ENCODE measurements at places on chromosomes 7 and 10. TPM values are rescaled to one million over a fixed set of nuclear protein-coding genes. Genes with fewer than 3 reads are reported as not detected.

Gene RASA4B
- polyA plus RNA-seq, result 37.1 TPM

Gene CCDC186
- polyA plus RNA-seq, result 10.3 TPM

Gene METTL27
- polyA plus RNA-seq, result 1.5 TPM

Gene CALML5
- polyA plus RNA-seq, result 0.99 TPM

Gene ANKRD7
- polyA plus RNA-seq, result 0.45 TPM

DNA sequence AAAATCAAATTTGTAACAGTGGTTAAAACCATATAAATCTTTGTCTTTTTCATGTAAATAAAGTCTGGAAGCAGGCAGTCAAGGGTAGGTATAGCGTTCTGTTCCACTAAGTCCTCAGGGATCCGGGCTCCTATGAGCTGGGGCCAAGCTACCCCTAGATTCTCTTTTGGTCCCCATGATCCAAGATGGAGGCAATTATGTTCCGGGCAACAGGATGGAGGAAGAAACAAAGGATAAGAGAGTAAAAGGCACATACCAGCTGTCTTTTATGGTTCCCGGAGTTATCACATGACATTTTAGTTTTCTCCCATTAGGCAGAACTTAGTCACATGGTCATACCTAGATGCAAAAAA lies 224.4 kb upstream of the NFE2L3 start:
- no peak for DNase-seq

GRCh38 chr7:155802906-155803417 lies 9.3 kb downstream of the SHH start:
- no peak for DNase-seq

DNA sequence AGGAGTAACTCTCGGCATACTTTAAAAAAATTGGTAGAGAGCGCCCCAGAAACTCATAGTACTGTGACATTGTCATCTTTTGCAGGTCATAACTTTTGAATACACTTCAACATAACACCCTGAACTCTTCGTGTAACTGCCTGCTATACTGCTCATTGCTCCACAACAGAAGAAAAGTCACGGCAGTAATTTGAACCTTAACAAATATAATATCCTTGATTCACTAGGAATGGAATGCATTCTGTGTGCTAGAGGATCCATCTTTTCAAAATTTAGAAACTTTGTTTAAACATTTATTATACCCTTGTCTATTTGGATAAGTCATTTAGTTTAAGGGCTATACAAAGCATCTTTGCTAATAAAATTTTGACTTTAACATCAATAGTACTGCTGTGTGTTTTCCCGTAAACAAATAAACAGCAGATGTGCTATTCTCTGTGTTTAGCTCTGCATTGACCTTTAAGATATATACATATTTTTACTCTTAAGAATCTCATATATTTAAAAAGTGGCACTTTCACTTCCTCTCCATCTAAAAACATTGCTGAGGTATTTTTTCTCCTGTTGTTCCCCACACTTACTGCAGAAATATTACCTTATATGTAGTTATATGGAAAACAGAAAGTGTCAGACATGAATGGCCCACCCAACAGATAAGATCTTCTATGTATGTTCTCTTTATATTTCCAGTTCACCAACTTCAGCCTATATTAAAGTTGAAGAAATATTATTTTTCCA lies 217.6 kb upstream of the TMEM229A start:
- DNase-seq, result no peak

DNA sequence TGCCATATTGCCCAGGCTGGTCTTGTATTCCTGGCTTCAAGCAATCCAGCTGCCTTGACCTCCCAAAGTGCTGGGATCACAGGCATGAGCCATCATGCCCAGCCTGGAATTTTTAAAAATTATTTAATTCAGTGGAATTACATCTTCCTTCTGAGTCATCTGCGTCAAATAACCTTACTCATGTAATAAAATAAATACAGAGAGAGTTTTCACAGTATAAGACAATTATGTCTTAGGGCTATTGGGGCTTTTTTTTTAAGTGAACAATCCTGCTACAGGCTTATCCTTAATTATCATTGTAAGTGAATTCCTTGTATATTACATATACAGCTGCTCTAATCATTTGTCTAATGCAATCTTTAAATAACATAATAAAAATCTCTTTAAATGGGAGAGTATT lies 108.3 kb downstream of the MAPK8 start:
- DNase-seq, result no peak

- peak; percentile 46 for DNase-seq
Observed at GRCh38 chr7:22445140-22445743, 54.7 kb downstream of the STEAP1B start.

All from hindlimb muscle (tissue), 1 donor.